ENCODE measurements at places on chromosomes 13 and 19. TPM values are rescaled to one million over a fixed set of nuclear protein-coding genes. Genes with fewer than 3 reads are reported as not detected.

DNA sequence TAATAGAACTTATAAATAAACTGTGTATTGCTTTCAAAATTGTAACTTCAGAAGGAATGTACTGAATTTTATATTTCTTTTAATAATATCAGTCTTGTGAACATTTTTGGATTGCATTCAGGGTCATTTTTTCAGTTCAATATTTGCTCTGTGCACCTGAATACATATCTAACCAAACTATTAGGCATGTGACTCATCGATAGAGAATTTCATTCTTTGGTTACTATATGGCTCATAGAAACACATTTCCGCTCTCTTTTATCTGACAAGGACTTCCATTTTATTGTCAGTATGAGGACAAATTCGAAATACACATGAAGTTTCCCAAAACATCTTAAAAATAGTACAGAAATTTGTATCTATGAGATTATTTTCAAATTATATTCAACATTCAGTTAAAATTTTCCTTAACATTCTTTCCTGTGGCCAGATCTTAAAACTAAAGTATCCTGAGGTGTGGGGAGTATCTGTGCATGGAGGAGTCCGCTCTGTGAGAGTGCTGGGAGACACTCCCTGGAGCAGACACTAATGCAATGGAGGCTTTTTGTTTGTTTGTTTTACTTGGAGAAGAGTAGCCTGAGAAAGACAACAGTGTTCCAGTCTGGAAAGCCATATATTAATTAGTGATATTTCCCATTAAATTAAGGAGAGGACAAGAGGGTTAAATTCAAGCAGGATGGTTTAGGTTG is 483.6 kb downstream of the PCDH20 start:
- DNase-seq, result no peak

GRCh38 chr19:40744554-40745401 is 5.5 kb downstream of the ACTMAP start:
- no peak for DNase-seq

DNA sequence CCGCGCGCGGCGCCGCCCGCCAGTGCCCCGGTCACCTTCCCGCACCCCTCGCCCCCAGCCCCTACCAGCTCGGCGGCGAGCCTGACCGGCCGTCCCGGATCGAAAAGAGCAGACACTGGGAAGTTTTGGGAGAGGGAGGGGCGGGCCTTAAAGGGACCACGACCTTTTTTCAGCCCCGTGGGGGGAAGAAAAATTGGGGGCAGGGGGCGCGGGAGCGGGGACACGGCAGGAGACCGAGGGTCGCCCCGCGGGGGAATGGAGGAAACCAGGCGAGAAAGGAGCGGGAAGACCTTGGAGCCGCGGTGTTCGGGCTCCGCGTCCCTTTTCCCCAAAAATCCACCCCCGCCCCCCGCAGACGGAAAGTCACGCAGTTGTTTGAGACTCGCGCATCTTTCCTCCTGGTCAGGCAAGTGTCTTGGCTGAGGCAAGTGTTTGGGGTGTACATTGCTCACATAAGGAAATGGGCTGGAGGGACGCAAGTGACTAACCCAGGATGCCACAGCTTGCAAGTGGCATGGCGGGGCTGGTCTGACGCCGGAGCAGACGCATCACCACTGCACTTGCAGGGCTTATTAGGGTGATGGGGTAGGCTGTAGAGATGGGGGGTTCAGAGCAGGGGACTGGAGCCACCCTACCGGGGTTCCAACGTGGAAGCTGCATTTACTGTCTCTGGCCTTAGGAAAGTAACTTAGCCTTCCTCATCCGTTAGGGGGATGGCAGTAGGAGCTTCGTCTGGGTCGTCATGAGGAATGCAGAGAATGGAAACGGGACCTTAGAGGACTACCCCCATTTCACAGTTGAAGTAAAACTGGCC is 2.7 kb upstream of the HNRNPL start:
- peak; percentile 78 for DNase-seq

- DNase-seq, result no peak
These were observed 4.2 kb downstream of the ATP4A start for GRCh38 chr19:35559281-35559659.

- no peak for DNase-seq
These were observed 93.4 kb downstream of the KCTD12 start for GRCh38 chr13:76792731-76793347.

CD37 gene
- not detected for total RNA-seq

DOCK6 gene
- 8.7 TPM for total RNA-seq

DNA sequence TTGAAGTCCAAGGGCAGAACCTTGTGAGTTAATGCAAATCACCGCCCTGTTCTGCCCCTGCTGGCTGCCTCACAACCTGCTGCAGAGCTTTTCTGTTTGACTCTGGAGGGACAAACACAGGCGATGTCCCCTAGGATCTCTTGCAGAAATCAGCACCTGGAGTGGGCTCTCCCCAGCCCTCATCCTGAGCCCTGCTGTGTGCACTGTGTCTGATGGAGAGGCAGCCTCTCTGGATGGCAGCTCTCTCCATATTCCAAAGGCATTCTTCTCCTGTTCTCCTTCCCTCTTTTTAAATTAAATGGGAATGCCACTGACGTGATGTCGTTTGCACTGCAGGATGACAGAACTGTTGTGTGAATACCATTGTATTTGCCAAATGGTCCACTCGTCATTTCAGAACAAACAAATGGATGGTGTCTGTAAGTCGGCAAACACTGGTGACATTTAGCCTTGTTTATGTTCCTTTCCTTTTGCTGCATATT is 184.1 kb downstream of the ZNF536 start:
- DNase-seq, result no peak

DNA sequence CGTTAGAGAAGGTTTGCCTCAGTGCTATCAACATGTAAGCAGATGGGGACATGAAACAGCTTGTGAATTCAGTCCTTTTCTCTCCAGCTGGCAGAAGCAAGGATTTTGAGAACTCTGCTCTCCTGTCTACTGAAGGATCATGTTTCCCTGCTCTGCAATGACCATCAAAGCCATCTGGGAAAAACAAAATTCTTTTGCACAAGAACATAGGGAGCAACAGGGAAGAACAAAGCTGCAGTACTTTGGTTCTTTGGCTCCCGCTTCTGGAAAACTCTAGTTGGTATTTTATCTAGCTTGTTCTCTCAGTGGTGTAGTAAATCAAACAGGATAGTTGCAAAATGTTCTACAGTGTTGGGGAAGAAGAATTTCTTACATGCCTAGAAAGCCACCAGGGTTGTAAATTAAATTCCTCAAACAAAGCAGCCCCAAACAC is 270.4 kb downstream of the ENOX1 start:
- no peak for DNase-seq

- peak; percentile 5 for DNase-seq
These were observed 85.2 kb downstream of the LRRC63 start for GRCh38 chr13:46296921-46297320.

DNMT1 gene
- total RNA-seq, result 25.4 TPM

DNA sequence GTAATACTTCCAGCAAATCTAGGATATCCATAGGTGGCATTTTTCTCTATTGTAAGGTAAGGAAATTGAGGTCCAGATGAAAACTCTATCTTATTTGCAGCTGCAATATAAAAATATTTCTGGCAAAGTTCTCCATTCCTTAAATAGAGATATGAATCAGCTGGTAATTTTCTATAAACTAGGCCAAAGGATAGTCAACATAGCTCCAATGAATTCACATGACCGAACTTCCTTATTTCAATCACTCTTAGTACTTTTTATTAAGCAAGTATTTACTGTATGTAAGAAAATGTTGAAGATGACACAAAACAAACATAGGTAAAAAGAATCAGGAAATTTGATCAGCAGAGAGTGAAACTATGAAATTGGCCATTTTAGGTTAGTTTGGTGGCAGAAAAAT is 13.0 kb upstream of the LCP1 start:
- no peak for DNase-seq

GRCh38 chr13:111129465-111130115 is 14.5 kb downstream of the ARHGEF7 start:
- no peak for DNase-seq

- no peak for DNase-seq
These were observed 11.0 kb downstream of the TSHZ3 start for GRCh38 chr19:31338069-31338776.

DNA sequence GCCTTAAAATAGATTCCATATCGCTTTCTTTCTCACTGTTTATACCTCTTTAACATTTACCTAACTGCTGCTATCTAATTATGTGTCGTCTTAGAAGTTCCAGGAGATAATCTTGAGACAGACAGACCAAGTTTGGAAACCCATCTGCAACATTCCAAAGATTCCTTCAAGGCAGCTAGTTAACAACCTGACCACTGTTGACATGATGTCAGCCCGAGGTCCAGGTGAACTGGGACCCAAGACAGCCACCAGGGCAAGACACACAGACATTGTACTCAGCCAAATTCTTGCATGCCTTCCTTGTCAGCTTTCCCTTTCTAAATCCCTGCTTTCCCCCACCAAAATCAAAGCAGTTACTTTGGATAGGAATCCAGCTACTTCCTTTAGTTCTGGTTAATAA is 1476.5 kb upstream of the PRR20A start:
- DNase-seq, result no peak

RASL11A gene
- total RNA-seq, result 107 TPM

DNA sequence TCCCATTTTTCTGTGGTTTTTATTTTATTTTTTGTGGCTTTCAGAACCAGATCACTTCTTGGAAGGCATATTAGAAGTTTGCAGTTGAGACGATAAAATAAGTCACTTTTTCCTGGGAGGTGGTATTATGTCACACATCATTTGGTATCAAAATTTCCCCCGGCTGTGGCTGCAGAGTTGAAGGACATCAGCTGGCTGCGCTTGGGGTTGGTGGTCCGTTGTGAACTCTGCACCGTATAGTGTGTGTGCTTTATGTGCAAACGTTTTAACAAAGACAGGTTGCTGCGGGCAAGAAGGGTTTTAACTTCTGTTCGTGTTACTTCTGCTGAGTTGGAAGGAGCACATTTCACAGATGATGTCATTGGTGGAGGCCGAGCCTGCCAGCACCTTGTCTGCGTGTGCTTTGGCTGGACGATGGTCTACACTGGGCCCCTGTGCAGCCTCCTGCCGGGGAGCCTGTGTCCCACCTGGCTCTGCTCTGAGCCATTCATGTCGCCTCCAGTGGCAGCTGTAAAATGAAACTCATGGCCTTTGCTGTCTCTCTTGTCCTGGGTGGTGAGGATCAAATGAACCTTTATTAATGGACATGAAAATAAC is 9.6 kb downstream of the ATP11A start:
- no peak for DNase-seq

- DNase-seq, result peak; percentile 65
These were observed 383.1 kb upstream of the GPC6 start for GRCh38 chr13:92843549-92843948.

- peak; percentile 18 for DNase-seq
These were observed 62.4 kb downstream of the SERTM1 start for GRCh38 chr13:36736119-36736726.

C19orf12 gene
- 49.2 TPM for total RNA-seq

- DNase-seq, result no peak
These were observed 79.4 kb downstream of the MAP4K1 start for GRCh38 chr19:38538386-38538785.

Data from Caki2 (cell line).